ENCODE measurements at places on chromosomes 12 and 14.
A peak's percentile ranks its signal among the peaks of the same experiment; 100 is the strongest.

DNA sequence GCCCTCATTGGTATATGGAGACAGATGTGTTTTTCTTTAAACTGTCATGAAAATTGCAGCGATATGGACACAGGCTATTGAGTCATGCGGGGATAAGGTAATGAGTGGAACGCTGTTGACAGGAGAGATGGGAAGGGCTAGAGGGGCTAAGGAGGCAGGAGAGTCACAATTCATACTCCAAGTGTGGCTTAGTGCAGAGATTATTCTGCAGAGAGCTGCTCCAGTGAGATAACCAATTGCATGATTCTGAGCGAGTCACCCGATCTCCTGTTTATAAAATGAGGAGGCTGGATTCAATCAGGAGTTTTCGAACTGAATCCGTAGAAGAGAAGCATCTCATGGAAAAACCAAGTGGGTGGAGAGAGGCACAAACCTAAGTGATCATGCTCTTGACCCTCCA, 106.4 kb upstream of the PLEKHG7 start:
- no peak for DNase-seq

- DNase-seq: no peak
Observed at GRCh38 chr12:6302621-6303020, 7.9 kb upstream of the PLEKHG6 start.

GRCh38 chr12:29066011-29066588, 83.0 kb upstream of the FAR2 start:
- DNase-seq: peak; percentile 66

- DNase-seq: no peak
Observed at GRCh38 chr12:95439461-95440230, 34.3 kb upstream of the METAP2 start.

DNA sequence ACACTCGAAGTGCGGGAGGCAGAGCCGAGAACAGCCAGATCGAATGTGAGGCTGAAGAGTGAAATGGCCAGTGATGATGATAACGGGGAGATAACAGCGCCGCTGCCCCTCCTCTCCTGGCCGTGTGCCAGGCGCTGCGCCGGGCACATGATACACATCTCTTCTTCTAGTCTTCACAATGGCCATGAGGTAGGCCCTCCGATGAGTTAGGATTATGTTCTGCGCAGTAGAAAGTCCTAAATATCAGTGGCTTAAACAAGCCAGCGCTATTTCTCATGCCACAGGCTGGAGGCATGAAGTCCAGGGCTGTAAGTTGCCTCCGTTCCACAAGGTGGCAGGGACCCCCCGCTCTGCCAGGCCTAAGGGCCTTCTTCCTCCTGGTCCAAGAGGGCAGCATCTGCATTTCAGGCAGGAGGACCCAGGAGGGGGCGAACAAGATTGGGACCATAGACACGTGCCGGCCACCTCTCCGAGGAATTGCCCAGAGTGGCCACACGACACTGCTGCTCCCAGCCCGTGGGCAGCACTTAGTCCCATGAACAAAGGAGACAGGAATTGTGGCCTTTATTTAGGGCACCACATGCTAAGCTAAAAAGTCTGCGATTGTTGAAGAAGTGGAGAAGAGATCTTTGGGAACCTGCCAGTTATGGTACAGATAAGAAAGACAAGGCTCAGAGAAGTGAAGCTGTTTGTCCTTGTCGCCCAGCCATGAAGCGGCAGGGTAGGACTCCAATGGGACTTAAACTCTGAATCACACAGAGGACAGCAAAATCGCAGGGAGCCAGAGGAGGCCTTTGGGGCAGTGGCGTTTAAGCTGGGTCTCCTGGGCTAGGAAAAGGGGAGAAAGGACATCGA, 10.9 kb upstream of the HVCN1 start:
- DNase-seq: no peak

DNA sequence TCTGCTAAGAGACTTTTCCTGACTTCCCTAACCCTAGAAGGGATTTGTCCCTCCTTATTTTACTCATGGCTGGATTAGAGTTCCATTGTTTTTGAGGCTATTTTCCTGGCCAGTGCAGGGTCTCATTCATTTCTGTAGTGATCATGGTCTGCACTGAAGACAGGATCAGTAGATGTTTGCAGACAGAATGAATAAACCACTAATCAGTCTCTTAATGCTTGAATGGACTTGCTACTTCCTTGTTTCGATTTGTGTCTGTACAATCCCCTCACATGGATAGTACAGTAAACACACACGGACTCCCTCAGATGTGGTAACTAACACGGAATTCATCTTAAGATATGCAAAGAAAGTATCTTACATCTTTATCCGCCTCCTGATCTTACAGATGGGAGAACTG, 102.6 kb upstream of the PRB2 start:
- no peak for DNase-seq

DNA sequence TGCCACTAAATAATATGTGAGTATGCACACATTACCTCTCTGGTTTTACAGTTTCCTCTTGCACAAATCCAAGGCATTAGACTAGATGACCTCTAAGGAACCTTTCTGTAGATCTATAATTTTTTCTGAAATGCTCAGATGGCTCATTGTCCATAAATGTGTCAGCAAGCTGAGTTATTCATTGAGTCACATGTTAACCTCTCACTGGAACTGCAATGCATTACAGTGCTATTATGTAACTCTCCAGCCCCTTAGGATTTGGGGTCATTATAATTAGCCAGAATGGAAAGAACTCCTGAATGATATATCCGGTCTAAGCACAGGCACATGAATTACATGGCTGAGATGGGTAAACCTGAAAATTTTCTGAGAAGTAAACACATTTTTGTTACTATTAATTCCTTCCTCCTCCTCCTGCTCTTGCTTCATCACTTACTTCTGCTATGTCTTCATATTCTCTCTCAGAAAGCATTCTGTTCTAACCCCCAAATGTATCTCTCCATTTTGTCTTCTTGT, 20.3 kb upstream of the DRAM1 start:
- DNase-seq: peak; percentile 33

- DNase-seq: peak; percentile 74
Observed at GRCh38 chr12:8065991-8066594, at the start of gene C3AR1. Gene C3AR1 (minus strand): TSS chr12:8066359. CDS start chr12:8060185, 6,174 bp downstream.

DNA sequence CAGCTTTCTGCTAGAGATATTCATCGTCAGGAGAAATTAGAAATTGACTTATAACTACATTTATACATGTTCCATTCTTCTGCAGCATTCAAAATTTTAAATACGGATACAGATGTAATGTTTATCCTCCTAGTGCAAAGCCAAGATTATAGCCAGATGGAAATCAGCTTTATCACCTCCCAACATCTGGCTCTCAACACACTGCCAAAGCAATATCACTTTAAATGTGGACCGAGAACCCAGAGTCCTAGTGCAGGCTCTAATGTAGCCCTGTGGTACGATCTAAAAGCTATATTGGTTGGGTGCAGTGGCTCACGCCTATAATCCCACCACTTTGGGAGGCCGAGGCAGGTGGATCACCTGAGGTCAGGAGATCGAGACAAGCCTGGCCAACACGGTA, 6.5 kb downstream of the MLH3 start:
- no peak for DNase-seq

DNA sequence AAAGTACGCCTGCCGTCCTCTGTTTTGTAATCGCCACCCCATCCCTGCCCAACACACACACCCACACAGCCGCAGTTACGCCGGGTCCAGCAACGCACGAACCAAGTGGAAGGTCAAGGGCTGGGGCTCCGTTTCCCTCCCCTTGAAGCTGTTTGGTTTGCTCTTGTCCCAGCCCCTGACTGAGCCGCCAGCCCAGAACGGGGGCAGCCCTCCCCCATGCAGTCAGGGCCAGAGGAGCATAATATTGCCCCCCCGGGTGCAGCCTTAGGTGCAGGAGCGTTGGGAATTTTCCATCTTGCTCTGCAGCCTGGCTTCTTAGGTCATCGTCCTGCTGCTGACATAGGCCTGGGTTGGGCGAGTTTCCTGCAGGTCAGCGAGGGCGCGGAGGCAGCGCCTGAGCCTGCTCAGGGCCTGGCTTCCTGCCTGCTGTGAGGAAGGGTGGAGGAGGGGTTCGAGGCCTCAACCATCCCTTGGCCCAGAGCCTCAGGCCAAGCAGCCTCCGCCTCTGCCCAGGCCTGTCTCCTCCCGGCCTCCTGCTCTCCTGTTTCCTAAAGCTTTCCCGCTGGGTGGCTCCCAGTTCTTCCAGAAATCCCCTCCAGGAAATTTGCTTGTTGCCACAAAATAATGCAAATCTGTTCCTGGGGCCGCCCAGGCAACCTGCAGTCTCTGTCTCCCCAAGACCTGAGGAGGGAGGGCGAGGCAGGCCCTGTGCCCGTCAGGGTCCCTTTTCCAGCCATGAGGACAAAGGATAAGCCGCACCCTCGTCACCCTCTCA, 44.5 kb downstream of the PSMA6 start:
- no peak for DNase-seq

DNA sequence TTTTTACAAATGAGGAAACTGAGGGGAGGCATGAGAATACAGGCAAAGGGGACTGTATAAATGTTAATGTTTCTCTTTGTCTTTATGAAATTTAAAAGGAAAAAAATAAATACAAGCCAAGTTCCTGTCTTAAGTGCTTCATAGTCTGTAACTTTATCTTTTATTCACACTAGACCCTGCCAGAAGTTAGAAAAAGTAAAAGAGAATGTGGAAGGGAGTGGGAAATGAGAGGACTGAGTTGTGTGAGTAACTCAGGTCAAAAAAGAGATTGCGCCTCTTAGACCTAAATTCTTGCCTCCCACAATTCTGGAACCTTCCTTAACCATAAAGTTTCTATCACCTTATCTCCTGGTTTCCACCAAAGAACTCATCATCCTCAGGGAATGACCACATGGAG, 141.1 kb downstream of the KICS2 start:
- DNase-seq: no peak

DNA sequence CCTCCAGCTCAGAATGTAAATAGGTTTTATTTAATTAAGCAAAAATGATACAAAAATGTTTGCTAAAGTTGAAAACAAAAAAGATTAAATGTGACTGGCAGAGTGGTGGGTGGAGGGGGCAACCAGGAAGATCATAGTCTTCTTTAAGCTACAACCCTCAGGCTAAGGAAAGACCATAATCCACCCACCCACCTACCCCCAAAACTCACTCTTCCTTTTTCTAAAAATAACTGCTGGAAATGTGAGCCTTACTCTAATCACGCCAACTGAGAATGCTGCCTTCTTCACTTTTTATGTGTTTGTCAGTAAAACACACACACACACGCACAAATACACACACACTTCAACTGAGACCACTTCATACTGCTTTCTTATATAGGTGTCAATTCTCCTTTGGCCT, 230.0 kb upstream of the EGLN3 start:
- DNase-seq: no peak

DNA sequence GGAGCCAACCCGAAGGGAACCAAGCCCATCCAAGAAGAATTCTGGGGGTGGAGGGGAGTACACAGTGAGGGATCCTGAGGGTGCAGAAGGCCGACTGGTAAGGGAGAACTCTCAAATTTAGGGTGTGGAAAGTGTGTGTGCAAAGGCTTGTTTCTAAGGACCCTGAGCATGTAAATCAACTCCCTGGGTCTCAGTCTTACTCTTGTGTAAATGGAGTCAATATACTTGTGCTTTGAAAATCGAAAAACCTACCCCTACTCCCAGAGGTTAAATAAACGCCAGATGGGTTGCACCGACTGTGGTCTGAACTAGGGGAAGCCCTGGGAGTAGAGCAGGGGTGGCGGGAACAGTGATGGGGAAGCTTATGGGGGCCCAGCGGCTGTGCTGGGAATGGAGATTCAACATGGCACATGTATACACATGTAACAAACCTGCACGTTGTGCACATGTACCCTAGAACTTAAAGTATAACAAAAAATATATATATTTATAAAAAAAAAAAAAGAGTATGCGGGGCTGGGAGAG, 6.0 kb downstream of the B4GALNT1 start:
- no peak for DNase-seq

DNA sequence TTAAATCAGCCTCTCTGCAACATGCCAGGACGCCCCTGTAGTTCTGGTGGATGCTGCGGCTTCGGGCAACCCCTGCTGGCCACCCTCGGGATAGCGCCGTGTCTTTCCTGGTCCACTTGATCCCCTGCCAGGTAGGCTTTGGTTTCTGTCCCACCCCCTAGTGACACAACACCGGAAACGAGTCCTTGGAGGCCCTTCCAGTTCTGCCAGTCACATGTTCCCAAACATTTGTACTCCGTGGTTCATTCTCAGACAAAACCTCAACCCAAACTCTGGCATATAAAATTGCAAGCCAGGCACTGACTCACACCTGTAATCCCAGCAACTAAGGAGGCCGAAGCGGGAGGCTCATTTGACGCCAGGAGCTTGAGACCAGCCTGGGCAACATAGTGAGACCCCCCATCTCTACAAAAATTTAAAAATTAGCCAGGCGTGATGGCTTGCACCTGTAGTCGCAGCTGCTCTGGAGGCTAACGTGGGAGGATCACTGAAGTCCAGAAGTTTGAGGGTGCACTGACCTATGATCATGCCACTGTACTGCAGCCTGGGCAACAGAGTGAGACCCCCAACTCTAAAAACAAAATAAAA, 37.0 kb downstream of the RASAL1 start:
- peak; percentile 91 for DNase-seq

- peak; percentile 18 for DNase-seq
Observed at GRCh38 chr12:45350861-45351260, 135.0 kb downstream of the ANO6 start.

DNA sequence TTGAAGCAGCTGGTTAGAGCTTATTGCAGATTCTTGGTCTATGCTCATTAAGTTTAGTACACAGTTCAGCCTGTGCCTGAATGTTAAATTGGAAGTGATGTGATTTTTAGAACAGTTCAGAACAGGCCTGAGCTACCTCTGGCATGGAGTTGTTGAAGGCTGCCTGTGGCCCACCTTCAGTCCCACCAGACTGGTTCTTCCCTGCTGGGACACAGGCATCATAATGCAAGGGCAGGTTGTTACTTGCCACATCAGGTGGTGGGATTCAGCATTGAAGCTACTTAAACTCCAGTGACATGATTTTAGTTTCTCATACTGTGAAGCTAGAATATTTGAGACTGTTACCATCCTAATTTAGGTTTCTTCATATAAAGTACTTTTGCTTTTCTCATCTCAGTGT, 49.4 kb downstream of the PROX2 start:
- DNase-seq: no peak

DNA sequence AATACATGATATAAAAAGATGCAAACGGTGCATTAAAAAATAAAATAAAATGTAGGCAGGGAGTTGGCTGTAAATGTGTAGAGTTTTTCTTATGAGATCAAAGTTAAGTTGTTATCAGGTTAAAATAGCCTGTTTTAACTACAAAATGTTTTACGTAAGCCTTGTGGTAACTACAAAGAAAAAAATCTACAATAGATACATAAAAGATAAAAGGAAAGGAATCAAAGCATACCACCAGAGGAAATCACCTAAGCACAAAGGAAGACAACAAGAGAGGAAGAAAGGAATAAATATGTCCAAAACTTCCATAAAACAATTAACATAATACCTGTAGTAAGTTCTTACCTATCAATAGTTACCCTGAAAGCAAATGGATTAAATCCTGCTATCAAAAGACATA, 12.2 kb downstream of the NELL2 start:
- DNase-seq: no peak

GRCh38 chr14:57058319-57058718, 210.4 kb downstream of the EXOC5 start:
- DNase-seq: no peak

- no peak for DNase-seq
Observed at GRCh38 chr12:12511895-12512711, 50.6 kb downstream of the DUSP16 start.

Measured in A673 (cell line).